ENCODE measurements at places on chromosomes 5 and 9. TPM values are rescaled to one million over a fixed set of nuclear protein-coding genes. Genes with fewer than 3 reads are reported as not detected.

- DNase-seq = no peak
Measured at GRCh38 chr9:35712762-35713400, 19.1 kb downstream of the TLN1 start.

DNA sequence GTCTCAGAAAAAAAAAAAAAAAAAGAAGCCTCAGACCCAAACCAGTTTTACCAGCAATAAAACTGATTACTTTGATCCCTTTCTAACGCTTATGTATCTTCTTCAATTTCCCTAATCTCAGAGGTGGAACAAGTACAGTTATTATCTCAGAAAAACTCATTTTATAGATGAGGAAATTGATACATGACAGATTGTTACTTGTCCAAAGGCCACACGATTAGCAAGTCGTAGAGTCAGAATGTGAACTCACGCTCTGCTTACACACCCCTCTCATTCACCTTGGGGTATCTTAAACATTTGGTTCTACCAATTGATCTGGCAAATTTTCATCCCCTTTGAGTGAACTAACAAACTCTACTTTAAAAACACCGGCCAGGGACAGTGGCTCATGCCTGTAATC lies 110.2 kb downstream of the SUSD1 start:
- DNase-seq = no peak

GRCh38 chr9:103649086-103649485 lies 445.0 kb upstream of the SMC2 start:
- no peak for DNase-seq

DNA sequence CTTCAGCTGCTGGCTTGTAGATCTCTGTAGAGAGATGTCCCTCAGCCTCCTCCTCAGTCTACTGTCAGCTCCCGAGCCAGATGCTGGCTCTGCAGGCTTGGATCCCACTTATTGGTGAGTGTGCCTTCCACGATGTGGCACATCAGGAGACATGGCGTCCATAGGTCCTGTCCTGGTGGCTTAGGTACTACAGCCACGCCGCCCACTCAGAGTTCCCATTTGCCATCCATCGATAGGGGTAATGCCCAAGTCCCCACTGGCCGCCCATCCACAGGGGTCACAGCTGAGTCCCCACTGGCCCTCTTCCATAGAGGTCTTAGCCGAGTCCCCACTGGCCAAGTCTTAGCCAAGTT lies 17.3 kb downstream of the EXOC3 start:
- DNase-seq = no peak

NXNL2 gene
- 0.89 TPM for total RNA-seq

- peak; percentile 62 for DNase-seq
Measured at GRCh38 chr9:34500623-34501267, 22.0 kb downstream of the ENHO start.

DNA sequence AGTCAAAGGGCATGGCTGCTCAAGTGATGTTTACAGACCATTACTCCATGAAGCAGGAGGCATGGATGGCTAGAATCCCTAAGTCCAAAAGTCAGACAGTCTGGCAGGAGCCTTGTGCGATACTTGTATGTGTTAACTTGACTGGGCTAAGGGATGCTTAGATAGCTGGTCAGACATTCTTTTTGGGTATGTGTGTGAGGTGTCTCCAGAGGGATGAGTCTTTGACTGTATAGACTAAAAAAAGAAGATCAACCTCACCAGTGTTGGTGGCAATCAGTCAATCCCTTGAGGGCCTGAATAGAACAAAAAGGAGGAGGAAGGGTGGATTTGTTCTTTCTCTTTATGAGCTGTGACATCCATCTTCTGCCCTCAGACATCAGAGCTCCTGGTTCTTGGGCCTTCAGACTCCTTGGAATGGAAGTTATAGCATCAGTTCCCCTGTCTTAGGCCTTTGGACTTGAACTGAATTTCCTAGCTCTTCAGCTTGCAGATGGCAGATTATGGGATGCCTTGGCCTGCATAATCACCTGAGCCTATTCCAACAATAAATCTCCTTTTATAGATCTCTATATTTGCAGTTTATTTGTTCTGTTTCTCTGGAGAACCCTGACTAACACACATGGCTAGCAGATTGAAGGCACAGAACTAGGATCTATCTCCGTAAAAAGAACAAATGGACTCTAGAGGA lies 9.7 kb upstream of the HSPB3 start:
- DNase-seq = no peak

GRCh38 chr5:90359073-90359920 lies 50.3 kb downstream of the CETN3 start:
- no peak for DNase-seq

GRCh38 chr9:124879226-124879625 lies 17.3 kb downstream of the ARPC5L start:
- no peak for DNase-seq

GRCh38 chr5:36619012-36619635 lies 12.7 kb downstream of the SLC1A3 start:
- DNase-seq = no peak

DNA sequence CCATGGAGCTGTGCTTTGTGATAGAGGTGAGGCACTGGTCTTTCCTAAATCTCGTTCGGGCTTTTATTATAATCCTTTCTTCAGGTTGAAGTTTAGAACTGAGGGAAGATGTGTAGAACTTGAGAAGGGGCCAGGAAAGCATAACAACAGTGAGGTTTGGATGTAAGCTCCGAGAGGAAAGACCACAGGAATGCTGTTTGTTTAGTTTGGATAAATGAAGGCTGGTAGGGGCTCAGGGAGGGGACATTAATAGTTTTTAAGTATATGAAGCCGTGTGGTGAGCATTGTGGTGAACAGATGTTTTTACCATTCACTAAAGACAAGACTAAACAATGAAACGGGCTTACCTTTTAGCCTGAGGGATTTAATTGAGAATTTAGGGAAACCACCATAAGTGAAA lies 130.8 kb downstream of the ARHGAP26 start:
- DNase-seq = peak; percentile 66

GRCh38 chr5:60404171-60404570 lies 295.8 kb downstream of the DEPDC1B start:
- no peak for DNase-seq

OR1J2 gene
- total RNA-seq = not detected

DNA sequence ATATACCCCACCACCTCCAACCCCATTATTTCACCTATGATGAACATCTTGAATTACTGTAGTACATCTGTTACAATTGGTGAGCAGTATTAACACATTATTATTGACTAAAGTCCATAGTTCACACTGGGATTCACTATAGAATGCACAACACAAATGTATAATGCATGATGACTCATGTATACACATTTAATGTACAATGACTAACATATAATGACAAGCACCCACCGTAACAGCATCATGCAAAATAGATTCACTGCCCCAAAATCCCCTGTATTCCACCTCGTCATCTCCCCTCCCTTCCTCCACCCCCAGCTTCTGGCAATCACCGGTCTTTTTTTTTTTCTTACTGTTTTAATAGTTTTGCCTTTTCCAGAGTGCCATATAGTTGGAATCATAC lies 47.1 kb upstream of the NEK6 start:
- peak; percentile 55 for DNase-seq

DNA sequence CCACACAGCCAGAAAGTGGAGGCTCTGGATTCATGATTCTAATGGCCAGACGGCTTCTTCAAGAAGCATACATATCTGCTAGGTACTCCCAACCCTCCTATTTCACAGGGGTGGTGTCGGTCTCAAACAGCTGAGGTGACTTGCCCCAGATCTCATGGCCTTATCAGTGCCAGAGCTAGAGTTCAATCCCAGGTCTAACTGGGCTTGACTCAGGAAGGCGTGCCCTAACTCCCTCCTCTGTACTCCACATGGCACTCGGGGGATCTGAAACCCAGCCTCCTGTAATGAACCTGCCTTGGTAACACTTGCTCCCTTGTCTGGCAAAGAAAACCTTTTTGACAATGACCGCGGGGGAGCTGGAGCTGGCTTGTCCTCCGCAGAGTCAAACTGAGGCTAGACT lies 2.1 kb downstream of the QRFP start:
- no peak for DNase-seq

INSYN2B gene
- 5.6 TPM for total RNA-seq

HTR4 gene
- 0.18 TPM for total RNA-seq

DNA sequence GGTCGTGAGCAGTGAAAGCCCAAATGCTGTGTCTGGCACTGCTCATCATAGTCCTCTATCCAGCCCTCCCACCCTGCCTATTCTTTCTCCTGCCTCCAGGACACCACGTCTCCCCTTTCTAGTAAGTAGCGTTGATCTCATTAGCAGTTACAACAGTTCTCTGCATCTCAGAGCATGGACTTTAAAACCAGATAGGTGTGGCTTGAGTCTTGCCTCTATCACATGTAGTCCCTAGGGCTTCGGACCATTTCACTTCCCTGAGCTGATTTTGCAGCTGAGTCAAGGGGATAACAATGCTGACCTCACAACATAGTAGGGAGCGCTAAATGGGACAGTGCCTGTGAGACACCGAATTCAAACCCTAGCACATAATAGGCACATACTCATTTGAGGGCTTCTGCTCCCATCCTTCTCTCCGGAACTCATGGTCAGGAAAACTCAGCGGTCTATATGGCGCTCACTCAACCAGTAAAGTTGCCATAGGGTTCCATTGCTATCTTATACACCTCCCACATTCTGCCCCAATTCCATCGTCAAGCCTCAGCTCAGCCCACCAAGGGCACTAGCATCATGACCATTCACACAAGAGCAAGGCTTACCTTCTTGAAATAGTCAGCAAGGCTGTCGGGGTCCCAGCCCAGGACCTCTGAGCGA lies 515 bp downstream of the LCP2 start:
- DNase-seq = no peak

GRCh38 chr5:144525000-144525399 lies 354.3 kb downstream of the KCTD16 start:
- no peak for DNase-seq

OBP2B gene
- not detected for total RNA-seq

- no peak for DNase-seq
Measured at GRCh38 chr5:93675460-93676450, 65.6 kb downstream of the POU5F2 start.

ECSCR gene
- total RNA-seq = 2.4 TPM

GABRA6 gene
- not detected for total RNA-seq

- DNase-seq = no peak
Measured at GRCh38 chr5:106481374-106481773, 1189.4 kb downstream of the EFNA5 start.

All from Daoy (cell line).